ENCODE measurements at places on chromosomes 1 and 21.
A peak's percentile ranks its signal among the peaks of the same experiment; 100 is the strongest.

DNA sequence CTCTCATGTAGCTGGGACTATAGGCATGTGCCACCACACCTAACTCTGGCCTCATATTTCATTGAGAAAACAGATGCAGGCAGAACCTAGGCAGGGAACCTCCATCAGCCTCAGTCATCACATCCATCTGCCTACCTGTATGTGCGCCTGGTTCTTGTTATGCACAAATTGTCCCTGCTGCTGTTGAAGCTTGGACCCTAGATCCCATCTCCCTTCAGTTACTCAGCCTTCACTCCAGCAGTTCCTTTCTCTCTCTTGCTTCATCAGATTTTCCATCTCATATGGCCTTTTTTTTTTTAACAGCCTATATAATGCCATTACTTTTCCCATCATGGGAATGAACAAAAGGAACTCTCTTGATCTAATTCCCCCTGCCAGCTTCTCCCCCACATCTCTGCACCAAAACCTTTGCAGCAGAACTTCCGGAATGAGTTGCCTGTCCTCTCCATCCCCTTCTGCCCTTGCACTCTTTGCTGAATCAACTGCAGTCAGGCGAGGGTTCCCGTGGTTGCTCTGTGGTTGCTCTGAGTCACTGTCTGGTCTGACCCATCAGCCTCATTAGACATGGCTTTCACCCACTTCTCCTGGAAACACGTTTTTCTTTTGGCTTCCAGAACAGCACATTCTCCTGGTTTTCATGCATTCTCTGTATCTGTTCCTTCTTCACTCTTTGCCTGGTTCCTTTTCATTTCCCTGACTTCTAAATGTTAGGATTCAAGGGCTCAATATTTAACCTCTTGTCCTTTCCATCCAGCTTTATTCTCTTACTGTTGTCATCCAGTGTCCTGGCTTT lies 41.5 kb downstream of the UBE4B start:
- DNase-seq: no peak

- no peak for DNase-seq
Measured at GRCh38 chr1:189021577-189021976, 1456.1 kb downstream of the BRINP3 start.

DNA sequence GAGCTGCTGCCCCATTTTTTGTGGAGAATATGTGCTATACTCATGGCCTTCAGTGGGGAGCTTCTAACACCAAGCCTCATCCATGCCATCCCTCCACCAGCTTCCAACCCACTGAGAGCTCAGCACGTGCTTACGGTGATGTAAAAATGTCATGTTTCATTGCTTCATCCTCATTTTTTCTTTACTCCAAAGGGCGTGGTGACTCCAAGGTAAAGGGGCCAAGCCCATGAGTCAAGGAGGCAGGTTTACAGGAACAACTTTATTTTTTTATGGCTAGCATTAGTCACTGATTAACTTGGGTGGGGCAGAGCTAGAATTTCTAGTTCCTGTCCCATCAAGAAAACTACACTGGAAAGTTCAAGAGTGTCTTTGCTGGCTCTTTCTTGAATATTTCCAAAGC lies at the start of gene C1orf226:
C1orf226 (plus strand) TSS at position 346 of the 400 bp plus-strand sequence. CDS start 174 bp downstream, outside the sequence.
- DNase-seq: peak; percentile 58

DNA sequence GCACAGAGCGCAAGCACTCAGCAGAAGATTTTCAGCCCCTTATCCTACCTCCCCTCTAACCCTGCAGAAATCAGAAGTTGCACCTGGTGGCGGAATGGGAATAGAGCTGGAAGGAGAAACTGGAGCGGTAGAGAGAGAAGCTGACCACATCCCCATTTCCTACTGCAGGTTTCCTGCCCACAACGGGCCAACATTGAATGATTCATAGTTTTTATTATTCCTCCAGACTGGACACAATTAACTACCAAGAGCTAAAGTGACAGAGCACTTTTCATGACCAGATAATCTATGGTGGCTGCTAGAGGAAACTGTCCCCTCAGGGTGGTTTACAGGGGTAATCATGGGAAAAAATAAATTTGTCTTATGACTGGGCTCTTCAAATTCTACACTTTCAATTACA lies 21.3 kb upstream of the LRRC8D start:
- DNase-seq: no peak

- DNase-seq: no peak
Measured at GRCh38 chr1:5885471-5886139, 106.6 kb downstream of the NPHP4 start.

- DNase-seq: no peak
Measured at GRCh38 chr1:158007667-158008386, 14.4 kb downstream of the KIRREL1 start.

DNA sequence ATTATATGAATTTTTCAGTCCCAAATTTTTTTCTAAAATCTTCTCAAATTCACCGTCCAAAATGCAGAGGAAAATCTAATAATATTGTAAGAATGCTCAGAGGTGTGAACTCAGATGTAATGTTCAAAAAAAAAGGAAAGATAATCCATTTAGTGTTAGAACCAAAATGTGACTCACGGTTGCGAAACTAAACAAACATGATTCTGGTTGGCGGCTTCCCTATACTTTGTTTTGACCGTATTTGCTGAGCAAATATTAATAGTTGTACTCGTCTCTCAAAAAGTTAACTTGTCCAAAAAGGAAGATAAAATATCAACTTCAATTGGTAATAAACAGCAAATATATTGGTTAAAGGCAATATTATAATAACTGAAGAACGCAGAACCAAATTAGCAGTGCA lies 34.4 kb downstream of the ZSWIM5 start:
- no peak for DNase-seq

GRCh38 chr1:2966449-2967328 lies 54.6 kb upstream of the ACTRT2 start:
- no peak for DNase-seq

DNA sequence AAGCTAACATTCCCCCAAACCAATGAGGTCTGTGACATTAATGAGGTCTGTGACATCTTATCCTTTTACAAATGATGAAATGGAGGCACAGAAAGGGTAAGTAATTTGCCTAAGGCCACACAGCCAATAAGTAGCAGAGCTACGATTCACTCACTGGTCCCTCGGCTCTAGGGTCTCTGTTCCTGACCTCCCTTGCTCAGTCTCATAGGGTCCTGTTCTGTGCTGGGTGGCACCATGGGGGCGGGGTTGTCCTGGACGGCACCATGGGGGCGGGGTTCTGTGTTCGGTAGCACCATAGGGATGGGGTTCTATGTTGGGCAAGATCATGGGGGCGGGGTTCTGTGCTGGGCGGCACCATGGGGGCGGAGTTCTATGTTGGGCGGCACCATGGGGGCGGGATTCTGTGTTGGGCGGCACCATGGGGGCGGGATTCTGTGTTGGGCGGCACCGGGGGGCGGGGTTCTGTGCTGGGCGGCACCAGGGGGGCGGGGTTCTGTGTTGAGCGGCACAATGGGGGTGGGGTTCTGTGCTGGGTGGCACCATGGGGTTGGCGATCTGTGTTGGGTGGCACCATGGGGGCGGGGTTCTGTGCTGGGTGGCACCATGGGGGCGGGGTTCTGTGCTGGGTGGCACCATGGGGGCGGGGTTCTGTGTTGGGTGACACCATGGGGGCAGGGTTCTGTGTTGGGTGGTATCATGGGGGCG lies 55.6 kb downstream of the CLSTN1 start:
- DNase-seq: no peak

GRCh38 chr1:156228501-156228900 lies 13.5 kb upstream of the BGLAP start:
- DNase-seq: no peak

GRCh38 chr21:33236013-33236686 lies 6.4 kb downstream of the IFNAR2 start:
- DNase-seq: no peak

DNA sequence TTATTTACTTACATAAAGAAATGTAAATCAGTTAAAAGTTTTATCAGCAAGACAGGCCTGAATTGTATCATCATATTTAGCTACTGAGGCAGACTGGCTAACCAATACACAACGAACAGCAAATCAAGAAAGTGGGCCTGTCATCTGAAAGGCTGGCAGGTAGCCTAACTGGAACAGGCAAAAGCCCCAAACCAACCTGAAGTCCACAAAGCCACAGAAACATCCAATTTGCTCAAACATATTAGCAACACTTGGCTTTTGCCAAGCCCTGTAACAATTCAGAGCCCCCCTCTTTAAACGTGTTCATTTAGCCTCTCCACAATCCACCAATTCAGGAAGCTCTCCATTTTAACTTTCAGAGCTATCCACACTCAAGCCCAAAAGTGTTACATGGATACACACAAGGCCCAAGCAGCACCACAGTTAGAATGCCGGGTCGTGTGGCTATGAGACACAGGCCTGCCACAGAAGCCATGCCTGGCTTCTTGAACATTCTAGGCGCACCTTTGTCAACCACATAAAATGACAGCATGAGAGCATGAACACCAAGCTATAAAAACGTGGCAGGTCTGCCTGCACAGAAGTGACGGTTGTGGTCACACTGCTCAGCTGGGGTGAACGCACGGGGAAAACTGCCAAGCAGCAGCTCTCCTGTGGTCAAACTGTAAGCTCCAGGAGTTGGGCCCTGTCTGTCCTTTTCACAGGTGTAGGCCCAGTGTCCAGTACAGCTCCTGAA lies 49.3 kb downstream of the CD34 start:
- no peak for DNase-seq

GRCh38 chr1:209063767-209064659 lies 519.5 kb upstream of the CAMK1G start:
- DNase-seq: no peak

DNA sequence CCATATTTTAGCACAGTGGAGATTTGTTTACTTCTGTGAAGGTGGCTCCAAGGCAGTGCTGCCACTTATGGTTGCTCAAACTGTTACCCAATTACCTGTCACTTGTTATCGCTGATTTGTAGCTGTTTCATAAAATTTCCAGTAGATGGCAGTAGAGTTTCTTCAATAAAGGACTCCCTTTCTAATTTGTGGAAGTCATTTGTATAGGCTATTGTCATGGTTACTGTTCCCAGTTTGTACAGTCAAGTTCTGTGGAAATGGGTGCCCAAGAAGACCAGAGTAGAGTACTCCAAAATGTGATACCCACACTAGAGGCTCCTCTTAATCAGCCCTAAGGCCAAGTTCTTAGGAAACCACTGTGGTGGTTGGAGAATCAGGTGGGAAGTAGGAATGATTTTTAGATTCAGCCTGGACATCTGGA lies 186.1 kb downstream of the CLEC20A start:
- no peak for DNase-seq

- no peak for DNase-seq
Measured at GRCh38 chr1:119000371-119001180, 12.4 kb upstream of the TBX15 start.

GRCh38 chr1:232090816-232091215 lies 464.2 kb downstream of the DISC1 start:
- DNase-seq: no peak

GRCh38 chr1:157404614-157405013 lies 147.7 kb downstream of the FCRL5 start:
- no peak for DNase-seq

DNA sequence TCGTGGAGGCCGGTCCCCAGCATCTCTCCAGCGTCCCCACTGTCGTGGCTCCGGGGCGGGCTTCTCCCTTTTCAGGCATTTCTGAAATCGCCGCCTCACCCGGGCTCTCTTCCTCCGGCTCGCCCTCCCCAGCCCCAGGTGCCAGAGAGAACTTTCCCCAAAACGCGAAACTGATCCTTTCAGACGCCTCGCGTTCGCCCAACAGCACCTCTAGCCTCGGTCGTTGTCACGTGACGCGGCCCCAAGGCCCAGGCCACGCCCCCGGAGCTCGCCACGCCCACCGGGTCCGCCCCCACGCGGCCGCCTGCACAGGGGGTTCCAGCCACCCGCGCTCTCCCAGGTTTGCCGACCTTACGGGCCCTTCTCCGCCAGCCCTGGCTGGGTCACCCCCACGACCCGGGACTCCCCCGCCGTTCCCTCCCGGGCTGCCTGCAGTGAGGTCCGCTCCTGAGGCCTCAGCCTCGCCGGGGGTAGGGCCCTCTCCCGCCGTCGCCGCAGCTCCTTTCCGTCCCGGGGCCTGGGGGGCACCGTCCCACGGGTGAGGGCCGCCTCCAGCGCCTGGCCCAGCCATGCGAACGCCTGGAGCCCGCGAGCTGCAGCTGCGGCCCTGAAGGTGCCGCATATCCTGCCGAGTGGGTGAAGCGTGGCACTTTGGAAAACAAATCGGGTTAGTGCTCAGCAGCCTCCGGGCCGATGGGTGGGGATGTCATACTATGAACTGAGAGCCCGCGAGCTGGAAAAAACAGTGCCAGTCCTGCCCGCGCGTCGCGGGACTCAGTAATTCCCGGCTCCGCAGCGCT lies 21.0 kb downstream of the H3-3A start:
- DNase-seq: no peak

- DNase-seq: no peak
Measured at GRCh38 chr1:17259233-17259873, 10.5 kb downstream of the PADI3 start.

DNA sequence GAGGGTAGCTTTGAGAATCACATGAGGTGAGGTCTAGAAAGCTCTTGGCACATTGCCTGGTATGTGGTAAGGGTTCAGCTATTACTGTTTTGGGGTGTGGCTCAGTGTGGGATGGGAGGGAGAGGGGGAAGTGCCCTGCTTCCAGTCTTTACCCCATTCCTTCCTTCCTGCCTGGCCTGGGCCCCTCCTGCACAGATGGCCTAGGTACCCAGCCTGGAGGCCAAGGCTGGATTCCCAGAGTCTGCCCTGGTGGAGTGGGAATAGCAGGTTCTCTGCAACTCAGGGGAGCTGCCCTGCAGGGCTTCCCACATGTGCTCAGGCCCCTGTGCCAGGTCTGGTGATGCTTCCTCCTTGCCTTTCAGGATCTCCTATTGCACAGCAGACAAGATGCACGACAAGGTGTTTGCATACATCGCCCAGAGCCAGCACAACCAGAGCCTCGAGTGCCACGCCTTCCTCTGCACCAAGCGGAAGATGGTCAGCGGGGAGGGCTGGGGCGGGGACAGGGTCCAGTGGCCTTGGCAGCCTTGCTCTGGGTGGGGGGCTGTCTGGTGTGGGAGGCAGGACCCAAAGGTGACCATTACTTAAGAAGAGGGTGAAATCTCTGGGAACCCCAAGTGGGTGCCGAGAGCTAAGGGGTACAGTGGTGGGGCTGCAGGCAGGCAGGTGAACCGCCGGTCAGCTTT lies 13.5 kb downstream of the LDLRAP1 start:
- no peak for DNase-seq

DNA sequence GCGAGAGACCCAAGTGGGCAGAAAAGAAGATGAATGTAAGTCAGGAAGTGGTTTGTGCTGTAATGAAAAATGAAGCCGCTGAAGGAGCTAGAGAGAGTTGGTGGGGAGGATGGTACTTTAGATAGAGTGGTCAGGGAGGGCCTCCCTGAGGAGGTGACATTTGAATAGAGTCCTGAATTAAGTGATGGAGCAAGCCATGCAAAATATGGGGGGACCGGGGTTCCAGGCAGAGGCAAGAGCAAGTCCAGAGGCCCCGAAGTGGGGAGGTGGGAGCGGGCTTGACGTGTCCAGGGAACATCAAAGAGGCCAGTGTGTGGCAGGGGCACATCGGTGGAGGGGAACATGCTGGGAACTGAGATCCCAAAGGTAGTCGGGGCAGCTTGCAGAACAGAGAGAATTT lies 43.1 kb downstream of the OPRD1 start:
- no peak for DNase-seq

GRCh38 chr1:196902344-196902743 lies 14.5 kb downstream of the CFHR4 start:
- no peak for DNase-seq
